Left cardiac atrium (tissue), 4 donors: ENCODE measurements at places on chromosomes 5 and 9. TPM values are rescaled to one million over a fixed set of nuclear protein-coding genes. Genes with fewer than 3 reads are reported as not detected.

DNA sequence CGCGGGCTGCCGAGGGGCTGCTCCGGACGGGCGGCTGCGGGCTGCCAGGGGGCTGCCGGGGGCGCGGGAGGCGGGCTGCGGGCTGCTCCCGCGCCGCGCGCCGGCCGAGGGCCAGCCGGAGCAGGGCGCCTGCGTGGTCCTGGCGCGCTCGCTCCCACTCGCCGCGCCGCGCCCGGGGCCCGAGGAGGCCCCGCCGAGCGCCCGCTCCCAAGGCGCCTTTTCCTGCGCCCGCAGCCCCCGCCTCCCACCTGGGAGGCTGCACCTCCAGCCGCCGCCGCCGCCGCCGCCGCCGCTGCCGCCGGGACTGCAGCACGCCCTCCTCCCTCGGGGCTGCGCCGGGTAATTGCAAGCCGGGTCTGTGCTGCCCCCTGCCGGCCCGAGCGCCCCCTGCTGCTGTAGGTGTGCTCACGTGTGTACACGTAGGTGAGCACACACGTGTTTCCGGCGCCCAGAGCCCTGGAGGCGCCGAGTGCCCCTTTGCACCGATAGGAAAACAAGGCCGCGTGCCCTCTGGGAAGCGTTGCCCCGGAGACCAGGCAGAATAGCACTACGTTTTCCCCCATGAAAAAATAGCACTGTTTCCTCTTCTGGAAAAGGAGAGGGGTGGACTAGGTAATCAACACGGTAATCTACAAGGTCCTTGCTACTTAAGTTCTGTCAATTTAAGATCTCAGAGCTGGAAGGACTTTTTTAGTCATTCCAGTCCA is at the start of gene EPB41L4B:
EPB41L4B (minus strand) TSS at position 318 of the 707 bp plus-strand sequence. CDS start 613 bp downstream, outside the sequence.
- peak; percentile 88 for DNase-seq

GRCh38 chr5:50855001-50855400 is 188.6 kb downstream of the PARP8 start:
- DNase-seq, result no peak

GRCh38 chr5:176614805-176615478 is 5.0 kb upstream of the GPRIN1 start:
- DNase-seq, result no peak

- DNase-seq, result no peak
These were observed 89.3 kb upstream of the SV2C start for GRCh38 chr5:75993643-75994520.

GRCh38 chr5:41012318-41012717 is 58.8 kb downstream of the MROH2B start:
- no peak for DNase-seq

- no peak for DNase-seq
These were observed 86.9 kb downstream of the YTHDC2 start for GRCh38 chr5:113600255-113600905.

DNA sequence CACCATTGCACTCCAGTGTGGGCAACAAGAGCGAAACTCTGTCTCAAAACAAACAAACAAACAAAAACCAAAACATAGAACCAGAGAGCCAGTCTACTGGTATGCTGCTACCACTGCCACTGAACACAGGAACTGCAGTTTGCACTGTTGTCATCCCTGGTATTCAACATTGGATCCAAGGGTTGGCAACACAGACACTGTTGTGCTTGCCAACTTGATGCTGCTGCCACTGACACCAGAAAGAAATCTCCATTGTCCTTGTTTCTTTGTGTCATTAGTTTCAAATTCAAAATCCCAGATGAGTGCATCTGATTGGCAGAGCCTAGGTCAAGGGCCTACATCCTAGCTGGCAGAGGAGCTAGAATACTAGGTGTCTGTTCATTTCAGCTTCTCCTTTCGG is 16.2 kb downstream of the HINT1 start:
- DNase-seq, result no peak

- no peak for DNase-seq
These were observed 159.8 kb downstream of the COL23A1 start for GRCh38 chr5:178430186-178431062.

GRCh38 chr5:57054671-57055070 is 102.7 kb upstream of the MIER3 start:
- DNase-seq, result no peak

DNA sequence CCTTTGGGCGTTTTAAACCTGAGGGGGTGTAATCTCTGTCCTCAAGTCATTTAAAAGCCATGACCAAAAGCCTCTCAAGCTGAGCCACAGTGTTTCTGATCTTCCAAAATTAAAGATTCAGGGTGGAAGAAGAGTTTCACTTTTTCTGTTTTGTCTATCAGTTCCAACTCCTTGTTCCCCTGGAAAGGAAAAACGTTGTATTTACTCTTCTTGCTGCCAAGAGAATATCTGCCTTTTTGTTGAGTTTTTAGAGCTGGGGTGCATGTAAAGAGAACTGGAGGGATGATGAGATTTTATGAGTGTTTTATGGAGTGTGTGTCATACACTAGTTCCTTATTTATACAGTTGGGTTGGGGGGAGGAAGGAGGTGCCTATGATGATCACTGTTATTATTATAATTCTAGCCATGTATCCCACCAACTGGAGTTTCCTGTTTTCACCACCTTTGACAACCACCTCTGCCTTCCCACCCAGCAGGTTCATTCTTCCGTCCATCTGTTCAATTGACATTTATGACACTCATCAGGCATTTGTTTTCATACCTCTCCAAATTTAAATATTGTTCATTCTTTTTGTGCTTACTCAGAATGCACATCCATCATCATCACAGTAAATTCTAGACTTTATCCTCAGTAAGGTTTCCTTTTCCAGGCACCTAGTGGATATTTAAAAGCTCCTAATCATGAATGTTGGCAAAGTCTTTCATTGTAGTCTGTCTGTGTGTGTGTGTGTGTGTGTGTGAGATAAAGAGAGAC is 97.9 kb upstream of the MPDZ start:
- no peak for DNase-seq

DNA sequence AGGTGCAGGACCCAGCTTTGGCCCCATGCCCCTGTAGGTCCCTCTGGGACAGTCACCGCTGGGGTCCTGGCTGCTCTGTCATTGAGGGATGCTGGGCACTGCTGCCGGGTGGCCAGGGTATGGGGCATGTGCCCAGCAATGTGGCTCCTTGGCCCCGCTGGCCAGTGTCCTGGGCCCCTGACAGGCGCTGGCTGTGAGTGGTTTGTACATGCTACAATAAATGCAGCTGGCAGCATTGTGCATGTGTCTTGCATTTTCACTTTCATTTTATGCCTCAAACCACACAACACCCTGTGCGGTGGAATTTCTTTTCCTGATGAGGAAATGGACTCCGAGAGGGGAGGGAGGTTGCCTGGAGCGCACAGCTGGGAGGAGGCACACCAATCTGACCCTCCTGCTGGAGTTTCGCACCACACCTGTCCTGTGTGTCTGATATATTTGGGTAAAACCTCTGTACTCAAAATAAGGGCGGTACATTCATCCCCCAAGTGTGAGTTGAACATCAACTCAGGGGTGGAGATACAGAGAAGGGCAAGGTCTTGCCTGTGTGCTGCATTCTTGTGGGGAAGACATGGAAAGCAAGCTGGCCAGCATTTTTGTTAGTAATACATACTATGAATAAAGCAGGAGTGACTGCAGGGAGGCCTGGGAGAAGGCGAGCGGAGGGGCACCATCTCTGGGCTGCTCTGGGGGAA is 11.7 kb downstream of the TSPAN17 start:
- DNase-seq, result no peak

GRCh38 chr5:33563983-33564908 is 123.5 kb downstream of the TARS1 start:
- no peak for DNase-seq

DNA sequence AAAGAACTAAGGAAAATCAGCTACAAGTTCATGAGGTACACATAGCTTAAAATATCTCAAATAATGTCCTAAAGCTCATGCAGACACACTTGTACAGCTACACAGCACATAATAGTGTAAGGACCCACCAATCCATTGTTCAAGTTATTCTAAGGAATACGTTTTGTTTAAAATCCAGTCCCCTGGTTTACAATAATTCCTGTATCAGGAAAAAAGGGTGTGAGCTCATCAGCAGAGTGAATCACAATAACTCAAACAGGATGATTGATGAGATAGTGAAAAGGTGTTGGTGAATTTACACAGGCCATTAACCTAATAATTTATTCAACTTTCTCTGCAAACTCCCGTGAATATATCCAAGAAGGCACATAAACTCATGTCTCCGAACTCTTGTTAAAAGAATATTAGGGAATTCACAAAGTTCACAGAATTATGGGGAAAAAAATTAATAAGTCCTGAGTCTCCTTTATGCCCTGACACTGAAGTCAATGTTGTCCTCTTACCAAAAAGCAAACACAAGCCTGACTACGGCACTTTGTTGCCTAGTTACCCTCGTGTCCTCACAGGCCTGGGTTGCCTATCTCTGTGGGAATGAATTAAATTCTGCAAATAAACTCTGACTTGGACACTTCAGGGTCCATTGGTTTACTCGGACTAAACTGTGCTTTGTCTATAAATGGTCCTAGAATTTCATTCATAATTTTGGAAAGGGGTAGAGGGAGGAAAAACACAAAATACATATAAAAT is 142.8 kb upstream of the PDE4D start:
- no peak for DNase-seq

DNA sequence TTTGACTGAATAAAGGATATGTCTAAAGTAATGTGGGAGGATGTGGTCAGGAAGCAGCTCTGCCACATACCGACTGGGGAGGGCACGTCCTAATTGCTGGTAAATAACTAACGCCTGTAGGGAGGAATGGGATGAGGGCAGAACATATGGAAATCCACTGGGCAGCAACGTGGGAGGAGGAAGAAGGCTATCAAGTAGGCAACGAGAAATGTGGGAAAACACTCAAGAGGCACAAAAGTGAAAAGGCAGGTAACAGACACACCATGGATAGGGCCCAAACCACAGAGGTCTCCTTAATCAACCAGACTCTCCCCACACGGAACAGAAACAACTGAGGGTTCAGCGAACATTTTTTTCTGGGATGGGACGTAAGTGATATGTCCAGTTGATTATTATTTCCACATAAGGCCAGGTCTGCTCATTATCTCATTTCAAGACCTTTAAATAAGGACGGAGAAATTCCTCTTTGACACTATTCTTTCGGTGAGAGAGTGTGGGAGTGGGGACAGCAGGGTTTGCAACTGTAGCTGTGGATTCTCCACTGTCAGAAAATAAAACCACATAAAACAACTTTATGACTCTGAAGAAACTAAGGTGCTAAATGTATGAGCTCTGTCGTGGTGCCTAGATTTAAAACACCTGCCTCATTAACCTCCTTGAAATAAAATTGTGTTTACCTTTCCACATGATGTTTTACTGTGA is 17.0 kb downstream of the IARS1 start:
- DNase-seq, result no peak

DNA sequence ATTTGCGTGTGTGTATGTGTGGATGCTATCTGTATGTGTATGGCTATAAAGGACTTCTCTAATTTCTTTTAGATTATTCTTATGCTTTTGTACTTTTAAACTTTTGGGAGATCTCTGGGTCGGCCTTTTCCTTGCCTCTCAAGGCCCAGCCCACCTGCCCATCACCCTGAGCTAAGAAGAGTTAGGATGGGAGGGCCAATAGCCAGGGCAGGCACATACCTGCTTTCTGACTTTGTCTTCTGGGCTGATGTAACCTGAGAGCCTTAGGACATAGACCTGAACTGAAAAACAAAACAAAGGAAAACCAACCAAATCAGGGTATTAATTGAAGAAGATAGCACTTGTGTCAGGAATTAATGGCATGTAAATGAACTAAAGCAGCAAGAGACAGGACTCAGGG is 100.2 kb downstream of the IRX1 start:
- DNase-seq, result no peak

DNA sequence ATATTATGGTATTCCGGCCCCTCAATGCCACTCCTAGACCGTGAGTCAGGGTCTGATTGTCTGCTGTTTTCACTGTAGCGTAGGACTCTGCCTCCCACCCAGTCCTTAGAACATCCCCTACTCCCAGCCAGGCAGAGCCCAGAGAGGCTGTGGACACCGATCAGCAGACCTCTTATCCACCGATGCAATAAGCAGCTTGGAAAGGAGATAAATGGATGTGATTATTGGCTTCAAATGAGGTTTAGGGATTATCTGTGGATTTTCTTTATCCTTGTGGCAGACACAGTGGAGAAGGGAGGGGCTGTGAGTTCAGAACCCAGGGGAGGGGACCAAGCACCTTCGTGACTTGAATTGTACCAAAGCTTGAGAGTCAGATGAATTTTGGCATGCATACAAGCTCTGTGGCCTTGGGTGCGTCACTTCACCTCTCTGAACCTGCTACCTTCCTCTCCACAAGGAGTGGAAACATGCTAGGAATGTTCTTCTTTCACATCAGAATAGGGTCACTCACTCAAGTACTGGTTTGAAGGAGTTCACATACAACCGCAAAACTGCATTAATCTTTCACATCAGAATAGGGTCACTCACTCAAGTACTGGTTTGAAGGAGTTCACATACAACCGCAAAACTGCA is 83.1 kb upstream of the CPLX2 start:
- DNase-seq, result no peak

DNA sequence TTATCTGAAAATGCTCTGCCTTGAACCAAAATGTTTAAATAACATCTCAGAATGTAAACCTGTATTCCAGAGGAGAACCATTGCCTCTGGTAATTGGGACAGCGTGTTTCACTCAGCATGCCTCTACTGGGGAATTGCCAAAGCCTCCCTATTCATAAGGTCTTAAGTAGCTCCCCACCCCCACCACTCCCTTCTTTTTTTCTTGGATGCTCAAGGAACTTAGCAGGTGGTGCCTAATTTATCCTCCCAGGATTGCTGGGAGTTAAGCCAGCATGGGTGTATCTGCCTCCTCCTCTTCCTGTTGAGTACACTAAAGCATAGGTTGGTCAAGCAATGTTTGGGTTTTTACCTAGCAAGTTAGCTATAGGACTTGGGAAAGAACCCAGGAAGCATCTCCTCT is 220.2 kb downstream of the DMAC1 start:
- DNase-seq, result no peak

- no peak for DNase-seq
These were observed 1530.1 kb downstream of the MAT2B start for GRCh38 chr5:165035520-165035919.

- DNase-seq, result no peak
These were observed 8.6 kb downstream of the PCA3 start for GRCh38 chr9:76772686-76773445.

DNA sequence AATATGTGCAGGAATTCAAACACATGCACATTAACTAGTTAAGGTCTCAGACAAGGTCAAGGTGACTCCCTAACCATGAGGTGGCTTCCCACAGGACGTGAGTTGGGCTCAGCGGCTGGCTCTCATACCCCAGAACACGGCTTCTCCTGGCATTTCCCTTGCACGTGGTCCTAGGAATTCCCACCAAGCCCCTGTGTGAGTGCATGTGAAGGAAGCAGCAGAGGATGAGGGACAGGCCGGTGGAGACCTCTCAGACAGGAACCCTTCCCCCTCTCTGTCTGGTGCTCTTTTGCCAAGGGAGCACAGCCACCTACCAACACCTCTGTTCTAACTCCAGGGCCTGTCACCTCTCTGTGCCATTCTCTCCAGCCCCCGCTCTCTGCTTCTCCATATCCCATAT is 271.0 kb downstream of the FSTL4 start:
- no peak for DNase-seq

The MRPL36 gene
- total RNA-seq, result 50.9 TPM

The ZCCHC9 gene
- 16.0 TPM for total RNA-seq

The CSF2 gene
- not detected for total RNA-seq

The TMOD1 gene
- 142 TPM for total RNA-seq

The SIMC1 gene
- total RNA-seq, result 8.0 TPM

The EIF4E1B gene
- total RNA-seq, result not detected

The AGXT2 gene
- total RNA-seq, result not detected

The DMRT3 gene
- not detected for total RNA-seq
